ENCODE measurements at places on chromosomes 3 and 15. TPM values are rescaled to one million over a fixed set of nuclear protein-coding genes. Genes with fewer than 3 reads are reported as not detected.

DNA sequence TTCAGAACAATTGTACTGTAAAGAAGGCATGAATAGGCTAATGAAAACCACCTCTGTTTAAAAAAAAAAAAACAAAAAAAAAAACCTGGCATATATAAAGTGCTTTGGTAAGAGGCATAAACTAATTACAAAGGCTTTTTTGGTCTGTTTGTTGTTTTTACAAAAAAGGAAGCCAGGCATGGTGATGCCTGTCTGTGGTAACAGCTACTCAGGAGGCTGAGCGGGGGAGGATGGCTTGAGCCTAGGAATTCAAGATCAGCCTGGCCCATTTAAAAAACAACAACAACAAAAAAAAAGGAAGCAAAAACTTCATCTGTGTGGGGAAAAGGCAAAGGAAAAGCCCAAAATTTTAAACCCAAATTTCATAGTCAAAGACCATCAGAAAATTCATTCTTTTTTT, 47.0 kb downstream of the OSBPL10 start:
- H3K27me3 ChIP-seq, result no peaks in the 10 kb centered on the region
- peak overlapping the region; percentile 58 for H3K27ac ChIP-seq
- no peak overlapping the region for H3K4me3 ChIP-seq
- peaks cover 63% of the 10 kb centered on the region for H3K4me1 ChIP-seq
- H3K36me3 ChIP-seq, result no peaks in the 10 kb centered on the region
- DNase-seq, result no peak

DNA sequence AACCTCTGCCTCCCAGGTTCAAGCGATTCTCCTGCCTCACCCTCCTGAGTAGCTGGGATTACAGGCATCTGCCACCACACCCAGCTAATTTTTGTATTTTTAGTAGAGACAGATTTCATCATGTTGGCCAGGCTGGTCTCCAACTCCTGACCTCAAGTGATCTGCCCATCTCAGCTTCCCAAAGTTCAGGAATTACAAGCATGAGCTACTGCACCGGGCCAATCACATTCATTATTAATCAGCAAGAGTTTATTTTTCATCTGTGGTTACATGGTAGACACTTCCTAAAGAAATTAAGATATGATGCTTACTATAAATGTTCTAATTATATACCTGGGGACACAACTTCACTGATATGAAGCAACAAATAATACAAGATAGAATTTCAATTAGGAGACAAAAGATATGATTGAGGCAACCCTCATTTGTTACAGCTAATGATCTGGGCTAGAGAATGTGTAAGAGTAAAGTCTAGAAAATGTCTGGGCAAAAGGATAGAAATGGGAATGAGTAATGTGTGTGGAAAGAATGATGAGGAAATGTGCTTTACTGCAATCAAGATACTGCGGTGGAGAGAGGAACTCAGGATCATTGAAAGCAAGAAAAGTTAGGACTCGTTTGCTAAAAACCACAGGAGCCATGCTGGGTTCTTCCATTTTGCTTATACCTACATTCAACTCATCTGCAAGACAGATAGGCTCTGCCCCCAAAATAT, 366.8 kb downstream of the ZIC1 start:
- no peaks in the 10 kb centered on the region for H3K36me3 ChIP-seq
- no peak for DNase-seq
- H3K27ac ChIP-seq, result no peak overlapping the region
- no peaks in the 10 kb centered on the region for H3K27me3 ChIP-seq

GRCh38 chr15:61318802-61319525, 89.9 kb upstream of the RORA start:
- no peaks in the 10 kb centered on the region for H3K4me1 ChIP-seq
- no peak overlapping the region for H3K4me3 ChIP-seq
- no peaks in the 10 kb centered on the region for H3K36me3 ChIP-seq
- H3K27ac ChIP-seq, result no peak overlapping the region
- no peak for DNase-seq

- H3K4me1 ChIP-seq, result no peaks in the 10 kb centered on the region
- no peak overlapping the region for H3K4me3 ChIP-seq
- no peak for DNase-seq
- H3K36me3 ChIP-seq, result no peaks in the 10 kb centered on the region
- no peak overlapping the region for H3K27ac ChIP-seq
These were observed 1.5 kb upstream of the TM4SF19 start for GRCh38 chr3:196339493-196340254.

DNA sequence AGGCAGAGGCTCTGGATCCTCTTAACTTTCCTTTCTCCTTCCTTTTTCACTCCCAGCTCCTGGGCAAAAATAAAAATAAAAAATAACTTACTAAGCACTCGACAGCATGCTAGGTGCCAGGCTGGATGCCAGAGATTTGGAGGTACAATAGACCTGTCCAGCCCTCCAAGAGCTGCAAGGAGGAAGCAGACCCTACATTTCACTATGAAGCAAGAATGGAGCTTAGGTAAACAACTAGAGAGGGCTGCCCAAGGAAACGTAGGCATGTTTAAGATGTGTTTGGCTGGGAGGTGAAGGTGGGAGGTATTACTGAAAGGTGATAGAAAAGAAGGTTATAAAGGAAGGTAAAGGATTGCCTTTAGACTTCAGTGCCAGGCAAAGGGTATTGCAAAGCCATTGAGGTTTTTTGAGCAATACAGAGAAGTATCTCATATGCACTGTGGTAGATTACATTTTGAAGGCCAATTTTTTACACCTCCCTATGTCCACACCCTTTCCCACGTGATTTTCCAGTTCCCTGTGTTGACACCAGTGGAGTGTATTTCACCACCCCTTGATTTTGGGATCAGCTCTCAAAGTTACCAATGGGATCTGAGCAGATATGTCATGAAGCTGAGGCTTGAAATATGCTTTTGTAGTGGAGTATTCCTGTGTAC, 69.1 kb downstream of the DCLK3 start:
- H3K4me1 ChIP-seq, result no peaks in the 10 kb centered on the region
- DNase-seq, result no peak
- no peaks in the 10 kb centered on the region for H3K27me3 ChIP-seq
- H3K36me3 ChIP-seq, result no peaks in the 10 kb centered on the region

- H3K4me3 ChIP-seq, result no peak overlapping the region
- H3K4me1 ChIP-seq, result peaks cover 15% of the 10 kb centered on the region
- no peaks in the 10 kb centered on the region for H3K27me3 ChIP-seq
- H3K27ac ChIP-seq, result no peak overlapping the region
- no peak for DNase-seq
- no peaks in the 10 kb centered on the region for H3K36me3 ChIP-seq
These were observed 16.1 kb downstream of the LRRC2 start for GRCh38 chr3:46549989-46550388.

- no peaks in the 10 kb centered on the region for H3K27me3 ChIP-seq
- H3K27ac ChIP-seq, result no peak overlapping the region
- DNase-seq, result no peak
- no peak overlapping the region for H3K4me3 ChIP-seq
These were observed 287.2 kb downstream of the SATB1 start for GRCh38 chr3:18137958-18138357.

The SFMBT1 gene
- total RNA-seq, result 15.6 TPM

The LTF gene
- total RNA-seq, result 106 TPM

The ATP2C1 gene
- total RNA-seq, result 51.7 TPM

The ZMYND10 gene
- total RNA-seq, result 2.2 TPM

The MESP2 gene
- not detected for total RNA-seq

All from spleen (tissue), 13 donors.